ENCODE measurements at places on chromosomes 12 and 14.

DNA sequence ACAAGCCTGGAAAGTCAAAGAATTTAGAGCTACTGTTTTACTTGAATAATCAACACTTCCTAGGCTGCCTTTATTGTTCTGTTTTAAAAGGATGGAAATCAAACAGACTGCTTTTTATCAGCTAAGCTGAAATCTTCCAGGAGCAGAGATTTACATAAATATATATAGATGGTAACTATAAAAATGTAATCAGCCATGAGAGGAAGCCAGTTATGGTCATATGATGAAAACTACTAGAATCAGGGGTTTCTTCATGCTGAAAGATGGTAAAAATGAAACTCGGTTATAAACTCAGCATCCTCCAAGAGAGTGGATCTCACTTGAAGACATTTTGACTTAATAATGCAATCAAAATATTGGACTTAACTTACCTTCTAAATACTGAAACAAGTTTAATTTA lies 413.0 kb downstream of the GXYLT1 start:
- DNase-seq = no peak

- DNase-seq = no peak
These were observed 568.3 kb upstream of the FLRT2 start for GRCh38 chr14:84961637-84962036.

DNA sequence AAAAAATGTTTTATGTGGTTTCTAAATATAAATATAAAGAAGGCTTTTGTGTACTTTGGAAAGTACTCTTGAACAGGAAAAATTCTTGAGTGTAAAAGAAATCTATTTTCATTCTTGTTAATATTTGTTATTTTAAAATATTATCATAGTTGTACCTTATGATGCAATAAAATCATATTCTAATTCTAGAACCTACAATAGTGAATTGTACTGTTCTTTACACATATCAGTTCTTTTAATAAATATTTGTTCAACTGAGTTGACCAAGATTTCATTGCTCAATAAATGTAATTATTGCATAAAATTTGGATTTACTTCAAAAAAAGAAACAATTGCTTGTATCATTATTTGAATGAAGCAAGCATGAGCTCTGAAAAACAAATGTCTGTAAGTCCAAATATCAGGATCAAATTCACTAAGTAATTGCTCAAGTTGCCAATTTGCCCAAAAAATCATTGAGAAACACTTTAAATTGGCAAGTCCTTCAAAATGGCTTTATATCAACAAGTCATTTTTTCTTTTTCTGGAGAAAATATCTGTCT lies 191.6 kb upstream of the SLC16A7 start:
- no peak for DNase-seq

GRCh38 chr14:96177766-96178375 lies 26.8 kb upstream of the BDKRB2 start:
- DNase-seq = peak; percentile 52

- DNase-seq = no peak
These were observed 5.8 kb downstream of the HNRNPA1 start for GRCh38 chr12:54286042-54287030.

- DNase-seq = no peak
These were observed 102.1 kb downstream of the TMEM117 start for GRCh38 chr12:43937947-43938346.

GRCh38 chr14:100155049-100155621 lies 4.3 kb downstream of the DEGS2 start:
- no peak for DNase-seq

- no peak for DNase-seq
These were observed 1.5 kb upstream of the PCK2 start for GRCh38 chr14:24092505-24093206.

DNA sequence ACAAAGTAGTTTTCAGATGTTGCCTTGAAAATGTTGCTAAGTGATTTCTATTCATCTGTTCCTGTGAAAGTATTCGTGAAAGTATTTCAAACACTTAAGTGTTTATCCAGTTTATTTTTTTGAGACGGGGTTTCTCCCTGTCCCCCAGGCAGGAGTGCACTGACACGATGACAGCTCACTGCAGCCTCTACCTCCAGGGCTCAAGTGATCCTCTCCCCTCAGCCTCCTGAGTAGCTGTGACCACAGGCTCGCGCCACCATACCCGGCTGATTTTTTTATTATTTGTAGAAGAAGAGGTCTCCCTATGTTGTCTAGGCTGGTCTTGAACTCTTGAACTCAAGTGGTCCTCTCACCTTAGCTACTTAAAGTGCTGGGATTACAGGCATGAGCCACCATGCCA lies 1.7 kb downstream of the ZDHHC17 start:
- DNase-seq = no peak

GRCh38 chr14:101087614-101088394 lies 184.3 kb upstream of the RTL1 start:
- no peak for DNase-seq

DNA sequence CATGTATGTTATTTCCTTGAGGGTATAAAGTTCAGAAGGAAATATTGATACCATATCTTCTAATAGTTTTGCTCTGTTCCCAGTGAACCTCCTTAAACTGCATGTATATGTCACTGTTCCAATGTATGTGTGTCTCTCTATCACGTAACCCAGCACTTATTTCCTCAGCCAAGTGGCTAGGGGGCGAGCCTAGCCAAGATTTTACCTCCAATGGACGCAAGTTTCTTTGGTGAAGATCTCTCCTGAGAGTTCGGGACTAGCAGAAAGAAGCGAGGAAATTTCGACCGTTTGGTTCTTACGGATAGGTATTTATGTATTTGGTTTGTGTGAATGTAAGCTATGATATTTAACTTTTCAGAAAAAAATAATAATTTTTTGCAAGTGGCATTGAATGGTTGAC lies 2.5 kb downstream of the SFSWAP start:
- no peak for DNase-seq

DNA sequence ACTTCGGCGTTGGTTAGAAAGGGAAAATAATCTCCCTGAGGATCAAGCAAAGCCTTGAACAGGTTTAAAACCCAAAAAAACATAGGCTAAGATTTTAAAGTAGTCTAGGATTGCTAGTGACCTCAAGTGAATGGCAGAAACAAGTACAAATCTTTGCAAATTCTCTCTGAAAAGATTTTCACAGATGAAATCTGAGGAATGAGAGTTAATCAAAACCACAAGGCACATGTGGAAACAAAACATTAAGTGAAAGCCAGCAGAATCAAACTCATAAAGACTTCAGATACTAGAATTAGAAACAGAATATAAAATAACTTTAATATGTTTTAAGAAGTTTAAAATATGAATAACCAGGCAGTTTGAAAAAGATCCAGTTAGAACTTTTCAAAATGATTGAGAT lies 52.2 kb upstream of the CFL2 start:
- DNase-seq = no peak

DNA sequence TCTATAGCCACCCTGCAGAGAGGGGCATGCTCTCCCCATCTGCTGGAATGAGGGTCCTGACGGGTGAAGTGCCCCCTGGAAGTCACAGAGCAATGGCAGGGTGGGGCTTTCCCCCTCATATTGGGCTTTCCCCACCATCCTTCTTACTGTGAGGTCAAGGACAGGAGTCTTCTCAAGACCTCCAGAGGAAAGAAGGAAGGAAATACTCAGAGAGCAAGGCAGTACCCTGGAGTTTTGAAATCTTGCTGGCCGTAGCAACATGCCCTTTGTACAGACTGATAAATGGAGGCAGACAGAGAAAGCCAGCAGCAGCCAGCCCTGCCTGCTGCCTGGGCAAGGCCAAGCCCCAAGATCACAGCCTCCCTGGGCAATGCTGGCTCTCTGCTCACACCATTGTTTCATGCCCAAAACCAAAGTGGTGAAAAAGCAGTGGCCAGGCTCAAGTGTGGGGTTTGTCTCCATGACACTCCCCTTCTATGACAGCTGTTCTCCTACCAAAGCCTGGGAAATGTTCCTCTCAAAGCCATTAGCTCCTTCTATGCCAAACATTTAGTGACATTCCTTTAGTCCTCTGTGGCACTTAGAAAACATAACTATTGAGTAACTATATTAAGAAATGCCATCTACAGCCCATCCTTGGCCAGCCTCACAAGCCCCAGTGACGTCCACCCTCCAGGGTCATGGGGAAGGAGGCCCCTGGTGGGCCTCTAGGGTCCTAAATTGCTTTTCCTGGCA lies 13.2 kb upstream of the ITPK1 start:
- DNase-seq = no peak

GRCh38 chr12:131882804-131883520 lies 11.5 kb upstream of the ULK1 start:
- no peak for DNase-seq

DNA sequence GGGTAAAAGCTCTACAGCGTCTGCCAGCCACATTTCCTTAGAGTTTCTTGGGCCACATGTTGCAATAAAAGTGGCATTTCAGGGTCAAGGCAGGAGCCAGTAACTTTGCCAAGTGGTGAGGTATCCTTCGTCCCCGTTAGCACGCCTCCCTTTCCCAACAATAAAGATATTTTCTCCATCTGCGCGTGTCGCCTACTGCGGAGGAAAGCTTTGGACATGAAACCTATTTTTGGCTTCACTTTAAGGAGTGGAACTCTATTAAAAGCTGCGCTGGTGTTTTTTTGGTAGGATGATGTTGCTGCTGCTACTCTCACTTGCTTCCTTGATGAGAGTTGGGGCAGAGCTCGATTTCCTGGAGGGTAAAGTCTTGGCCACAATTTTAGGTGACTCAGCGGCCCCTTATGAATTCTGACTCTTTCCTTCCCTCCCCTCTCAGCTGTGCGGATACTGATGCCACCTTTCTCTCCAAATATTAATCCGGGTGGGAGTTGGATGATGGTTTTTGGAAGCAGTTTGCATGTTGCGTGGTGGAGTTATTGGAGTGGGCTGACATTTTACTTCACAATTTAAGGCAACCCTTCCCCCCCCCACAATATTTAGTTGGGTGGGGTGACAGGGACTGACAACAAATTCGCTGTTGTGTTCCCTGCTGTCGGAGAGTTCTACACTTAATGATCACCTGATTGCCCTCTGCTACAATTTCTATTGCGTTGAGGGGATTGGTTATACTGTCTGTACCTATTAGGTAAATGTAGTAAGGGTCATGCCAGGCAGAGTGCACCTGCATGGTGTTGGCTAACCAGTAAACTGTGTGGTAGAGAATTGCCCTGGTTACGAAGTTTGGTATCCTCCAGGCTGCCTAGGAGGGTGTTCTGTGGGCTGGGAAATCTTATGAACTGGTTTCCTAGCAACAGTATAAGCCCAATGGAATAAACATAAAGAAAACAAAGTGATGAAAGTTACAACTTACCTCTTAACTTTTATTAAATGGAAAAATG lies 1.1 kb downstream of the CCDC91 start:
- DNase-seq = no peak

DNA sequence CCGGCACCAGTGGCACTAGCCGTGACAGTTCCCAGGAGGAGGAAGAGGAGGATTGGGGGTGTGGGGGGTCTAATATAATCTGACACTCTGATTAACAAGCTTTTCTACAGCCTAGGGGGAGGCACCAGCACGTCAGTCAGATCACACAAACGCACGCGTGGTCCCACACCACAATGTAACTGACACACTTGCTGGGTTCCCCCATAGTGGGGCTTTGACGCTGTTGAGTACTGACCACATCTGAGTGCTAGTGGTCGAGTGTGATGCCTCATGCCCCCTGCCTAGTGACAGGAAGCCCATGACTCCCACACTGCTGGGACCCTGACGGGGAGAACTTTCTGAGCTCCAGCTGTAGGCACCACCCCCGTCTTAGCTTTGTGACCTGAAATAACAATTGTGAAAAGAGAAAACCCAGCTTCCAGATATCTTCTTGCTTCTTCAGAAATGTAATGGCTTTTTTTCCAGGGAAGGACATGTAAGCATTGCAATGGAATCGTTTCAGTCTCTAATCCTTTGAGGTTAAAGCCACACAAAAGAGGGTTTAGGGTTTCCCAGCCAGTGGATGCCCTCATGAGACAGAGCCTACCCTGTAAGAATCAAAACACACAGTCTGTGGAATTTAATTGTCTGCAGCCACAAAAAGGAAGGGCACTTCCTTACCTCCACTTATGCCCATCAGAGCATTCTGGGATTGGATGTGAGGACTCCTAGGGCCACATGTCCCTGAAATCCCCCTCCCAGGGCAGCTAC lies 183.9 kb downstream of the PIWIL1 start:
- DNase-seq = no peak

GRCh38 chr14:59097681-59098080 lies 90.8 kb upstream of the DAAM1 start:
- no peak for DNase-seq

DNA sequence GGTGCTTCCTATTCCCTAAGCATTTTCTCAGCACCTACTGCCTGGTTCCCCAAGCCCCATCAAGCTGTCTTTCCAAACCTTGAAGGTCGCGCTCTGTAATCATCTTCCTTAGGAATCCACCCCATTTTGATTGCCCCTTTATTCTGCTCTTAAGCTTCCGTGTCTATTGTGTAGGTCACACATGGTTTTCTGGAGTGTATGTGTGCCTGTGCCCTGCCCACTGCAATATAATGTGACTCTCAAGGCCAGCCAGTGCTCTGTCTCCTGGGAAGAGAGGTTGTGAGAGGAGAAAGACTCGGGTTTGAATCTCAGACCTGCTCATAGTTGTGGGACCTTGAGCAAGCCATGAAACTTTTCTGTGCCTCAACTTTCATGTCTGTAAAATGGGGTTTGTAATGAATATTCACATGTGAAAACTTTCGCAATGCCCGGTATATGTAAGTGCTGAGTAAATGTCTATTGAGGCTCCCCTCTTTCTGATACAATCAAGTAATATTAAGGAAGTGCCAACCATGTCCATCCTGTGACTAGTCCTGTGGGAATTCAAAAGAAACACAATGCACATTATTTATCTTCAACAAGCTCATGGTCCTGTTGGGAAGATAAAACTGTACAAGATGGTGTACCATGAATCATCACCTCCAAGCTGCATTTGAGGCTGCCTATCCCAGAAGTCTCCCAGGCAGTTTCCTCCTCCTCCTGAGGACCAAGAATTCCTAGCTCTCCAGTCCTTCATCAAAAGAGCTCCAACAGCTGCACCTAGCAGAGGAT lies 774 bp upstream of the KRT75 start:
- no peak for DNase-seq

GRCh38 chr14:37246427-37246829 lies 48.7 kb downstream of the MIPOL1 start:
- DNase-seq = no peak

GRCh38 chr12:105820429-105821125 lies 318.2 kb downstream of the NUAK1 start:
- peak; percentile 52 for DNase-seq

- no peak for DNase-seq
These were observed 223.7 kb downstream of the PELI2 start for GRCh38 chr14:56341766-56342493.

GRCh38 chr12:55227643-55228042 lies 6.8 kb downstream of the OR10A7 start:
- no peak for DNase-seq

DNA sequence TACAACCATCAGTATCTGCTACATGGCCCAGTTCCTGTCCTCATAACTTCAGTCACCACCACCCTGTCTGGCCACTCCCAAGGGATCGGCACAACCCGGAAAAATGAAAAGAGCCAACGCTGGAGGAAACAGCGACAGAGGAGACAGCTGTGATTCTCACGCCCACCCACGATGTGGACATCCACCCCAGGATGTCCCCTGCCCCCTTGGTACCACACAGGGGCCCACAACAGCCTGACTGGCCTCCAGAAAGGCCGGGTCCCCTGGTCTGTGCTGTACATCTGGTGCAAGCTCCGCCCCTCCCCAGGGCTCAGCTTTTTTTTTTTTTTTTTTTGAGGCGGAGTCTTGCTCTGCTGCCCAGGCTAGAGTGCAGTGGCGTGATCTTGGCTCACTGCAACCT lies 12.5 kb downstream of the RPS6KL1 start:
- DNase-seq = no peak
